GM03348 (cell line): ENCODE measurements at places on chromosomes 1 and 21.
A peak's percentile ranks its signal among the peaks of the same experiment; 100 is the strongest.

- DNase-seq: no peak
Measured at GRCh38 chr1:205978676-205979075, 24.5 kb downstream of the RAB7B start.

DNA sequence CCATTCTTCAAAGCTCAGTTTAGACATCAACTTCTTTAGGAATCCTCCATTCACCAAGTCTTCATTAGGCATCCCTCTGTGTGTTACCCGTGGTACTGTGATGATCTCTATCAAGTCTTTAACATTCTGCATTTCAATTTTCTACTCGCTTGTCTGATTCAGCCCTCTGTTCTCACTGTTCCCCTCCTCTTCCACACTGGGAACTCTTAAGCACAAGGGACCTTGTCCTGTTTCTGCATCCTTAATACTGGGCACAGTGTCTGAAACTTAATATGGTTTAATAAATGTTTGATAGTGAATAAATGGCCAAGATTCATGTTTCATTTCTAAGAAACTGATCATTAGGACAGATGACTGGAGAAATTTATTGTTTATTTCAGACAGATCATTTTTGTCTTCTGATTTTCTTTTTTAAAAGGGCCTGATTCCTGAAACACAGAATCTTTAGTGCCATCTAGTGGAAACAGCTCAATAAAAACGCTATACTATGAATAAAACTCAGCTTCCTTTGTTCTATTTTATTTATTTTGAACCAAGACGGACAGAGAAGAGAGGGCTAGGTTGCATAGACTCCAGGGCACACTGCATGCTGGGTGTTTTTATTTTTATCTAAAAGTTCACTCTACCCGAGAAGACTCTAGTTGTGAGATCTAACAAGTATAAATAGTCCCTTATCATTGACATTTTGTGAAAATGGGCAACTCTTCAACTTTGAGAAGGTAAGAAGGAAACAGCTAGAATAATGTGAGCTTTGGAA, 7.0 kb upstream of the TRIM45 start:
- peak; percentile 52 for DNase-seq

- DNase-seq: no peak
Measured at GRCh38 chr21:41597811-41598231, 89.9 kb upstream of the TMPRSS2 start.

DNA sequence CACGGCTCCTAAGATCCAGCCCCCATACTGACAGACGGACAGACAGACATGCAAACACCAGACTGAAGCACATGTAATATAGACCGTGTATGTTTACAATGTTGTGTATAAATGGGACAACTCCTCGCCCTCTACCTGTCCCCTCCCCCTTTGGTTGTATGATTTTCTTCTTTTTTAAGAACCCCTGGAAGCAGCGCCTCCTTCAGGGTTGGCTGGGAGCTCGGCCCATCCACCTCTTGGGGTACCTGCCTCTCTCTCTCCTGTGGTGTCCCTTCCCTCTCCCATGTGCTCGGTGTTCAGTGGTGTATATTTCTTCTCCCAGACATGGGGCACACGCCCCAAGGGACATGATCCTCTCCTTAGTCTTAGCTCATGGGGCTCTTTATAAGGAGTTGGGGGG, 23.2 kb downstream of the TMEM53 start:
- DNase-seq: no peak

DNA sequence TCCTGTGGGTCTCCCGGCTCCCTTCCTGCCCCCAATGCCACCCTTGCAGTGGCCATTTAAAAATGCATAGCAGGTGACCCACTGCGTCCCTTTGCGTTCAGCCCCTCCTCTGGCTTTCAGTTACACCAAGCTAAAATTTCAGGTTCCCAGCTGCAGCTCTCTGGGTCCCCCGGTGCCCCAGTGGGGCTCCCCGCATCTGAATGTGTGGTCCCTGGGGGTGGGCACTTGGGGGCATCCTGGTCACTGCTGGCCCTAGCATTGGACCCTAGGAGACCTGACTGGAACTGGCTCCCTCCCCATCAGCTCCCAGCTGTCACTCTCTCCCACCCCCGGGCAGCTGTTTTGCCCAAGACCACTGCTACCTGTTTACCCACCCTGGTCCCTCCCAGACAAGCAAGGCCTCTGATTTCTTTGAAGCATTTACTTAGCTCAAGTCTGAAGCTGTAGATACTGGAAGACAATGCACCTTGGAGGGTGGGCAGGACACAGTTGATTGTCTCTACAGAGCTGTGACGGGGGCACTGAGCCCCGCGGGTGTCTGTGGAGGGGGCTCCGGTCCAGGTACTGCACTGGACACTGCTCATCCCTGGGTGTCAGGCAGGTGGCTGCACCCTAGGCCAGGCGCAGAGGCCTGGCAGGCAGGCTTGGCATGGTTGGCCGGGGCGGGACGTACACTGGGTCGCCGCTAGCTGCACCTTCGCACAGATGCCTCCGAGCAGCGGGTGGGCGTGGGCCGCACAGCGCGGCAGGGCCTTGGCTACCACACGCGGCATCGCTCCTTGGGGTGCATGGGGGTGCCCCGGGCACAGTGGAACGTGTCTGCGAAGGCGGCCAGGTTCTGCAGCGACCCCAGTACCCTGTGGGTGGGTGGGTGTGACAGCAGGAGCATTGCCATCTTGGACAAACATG, 3.9 kb downstream of the PRXL2B start:
- no peak for DNase-seq

DNA sequence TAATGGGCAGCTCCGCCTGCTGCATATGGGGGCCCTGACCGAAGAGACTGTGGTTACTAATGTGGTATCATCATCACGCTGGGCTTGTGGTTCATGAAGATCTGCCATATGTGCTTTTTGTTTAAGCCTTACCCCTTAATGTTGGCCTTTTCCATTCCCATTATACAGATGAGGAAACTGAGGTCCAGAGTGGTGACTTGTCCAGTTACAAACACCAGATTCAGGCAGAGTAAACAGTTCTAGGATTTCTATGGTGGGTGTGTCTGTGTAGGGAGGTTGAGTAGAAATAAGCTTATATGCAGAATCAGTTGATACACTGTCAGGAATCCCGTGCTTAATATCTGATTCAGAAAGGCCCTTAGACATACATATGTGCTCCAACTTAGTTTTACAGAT, 691 bp downstream of the UTP11 start:
- no peak for DNase-seq

GRCh38 chr1:6009120-6010040, 17.2 kb upstream of the NPHP4 start:
- DNase-seq: no peak

DNA sequence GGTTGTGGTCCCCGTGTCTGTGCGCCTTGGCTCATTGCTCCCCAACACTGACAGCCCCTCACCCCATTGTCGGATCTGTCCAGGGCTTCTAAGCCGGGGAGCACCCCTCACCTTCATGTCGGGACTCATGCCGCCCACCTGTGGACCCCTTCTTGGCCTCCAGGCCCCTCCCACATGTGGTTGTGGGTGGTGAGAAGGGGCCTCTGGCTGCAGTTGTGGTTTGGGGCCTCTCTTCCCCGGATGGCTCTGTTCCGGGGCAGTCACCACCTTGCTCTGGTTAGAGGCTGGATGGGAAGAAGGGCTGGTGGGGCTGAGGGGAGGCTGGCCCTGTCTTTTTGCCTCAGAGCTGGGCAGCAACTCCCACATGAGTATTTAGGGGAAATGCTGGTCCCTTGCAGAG, 158.6 kb upstream of the C1orf174 start:
- DNase-seq: no peak

- no peak for DNase-seq
Measured at GRCh38 chr1:165055581-165055980, 300.9 kb downstream of the LMX1A start.

DNA sequence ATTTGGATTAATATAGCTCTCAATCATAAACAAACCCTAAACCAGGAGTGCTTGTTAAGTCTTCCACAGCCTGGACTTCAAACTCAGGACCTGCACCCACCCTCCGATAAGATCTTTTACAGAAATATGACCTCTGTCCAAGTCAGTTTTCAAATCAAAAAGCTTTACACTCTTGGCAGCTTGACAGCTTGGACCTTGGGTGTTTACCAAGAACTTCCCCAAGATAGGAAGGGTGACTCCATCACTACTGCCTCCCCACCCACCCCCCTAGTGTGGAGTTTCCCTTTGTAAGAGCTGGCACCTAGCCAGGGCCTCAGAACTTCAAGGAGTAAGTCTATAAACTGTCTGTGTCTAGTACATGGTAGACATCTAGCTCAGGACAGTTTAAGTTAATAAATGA, 9.6 kb downstream of the BCAR3 start:
- no peak for DNase-seq

DNA sequence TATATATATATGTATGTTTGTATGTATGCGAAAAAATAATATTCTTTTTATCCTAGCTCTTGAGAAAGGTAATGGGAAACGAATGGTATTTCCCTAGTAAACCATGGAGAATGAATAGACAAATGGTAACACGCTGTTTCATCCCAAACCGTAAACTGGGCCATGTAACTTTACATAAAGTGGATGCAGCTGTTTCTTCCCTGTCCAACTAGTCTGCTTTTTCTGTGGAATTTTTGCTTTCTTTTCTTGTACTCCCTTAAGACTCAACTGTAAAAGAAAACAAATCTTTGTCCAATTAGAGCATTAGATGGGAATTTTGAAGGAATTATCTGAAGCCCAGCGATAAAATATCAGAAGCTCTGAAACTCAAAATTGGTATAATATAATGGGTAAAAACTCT, 198.1 kb downstream of the NFIA start:
- no peak for DNase-seq

GRCh38 chr1:172125812-172126430, 284.6 kb downstream of the DNM3 start:
- no peak for DNase-seq

DNA sequence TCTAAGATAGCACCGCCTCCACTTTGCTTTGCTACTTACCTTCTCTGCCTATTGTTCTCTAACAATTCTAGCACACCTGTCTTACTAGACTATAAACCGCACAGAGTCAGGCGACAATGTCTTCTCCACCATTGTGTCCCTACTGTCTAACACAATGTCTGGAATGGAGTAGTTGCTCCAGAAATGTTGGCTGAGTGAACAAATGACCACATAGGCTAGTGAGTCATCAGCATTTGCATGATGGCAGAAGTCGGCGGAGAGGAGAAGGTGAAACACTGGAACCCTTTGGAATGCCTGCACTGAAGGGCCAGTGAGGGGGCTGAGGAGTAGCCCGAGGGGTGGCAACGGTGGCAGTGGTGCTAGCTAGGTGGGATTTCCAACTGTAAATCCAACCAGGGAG, 14.0 kb upstream of the PABPC4 start:
- DNase-seq: peak; percentile 33

- DNase-seq: no peak
Measured at GRCh38 chr1:220007438-220007837, 38.9 kb downstream of the EPRS1 start.

- DNase-seq: no peak
Measured at GRCh38 chr1:157551694-157552693, at the start of gene FCRL5. Gene FCRL5 (minus strand): TSS chr1:157552515. CDS start chr1:157552362, 153 bp downstream.

DNA sequence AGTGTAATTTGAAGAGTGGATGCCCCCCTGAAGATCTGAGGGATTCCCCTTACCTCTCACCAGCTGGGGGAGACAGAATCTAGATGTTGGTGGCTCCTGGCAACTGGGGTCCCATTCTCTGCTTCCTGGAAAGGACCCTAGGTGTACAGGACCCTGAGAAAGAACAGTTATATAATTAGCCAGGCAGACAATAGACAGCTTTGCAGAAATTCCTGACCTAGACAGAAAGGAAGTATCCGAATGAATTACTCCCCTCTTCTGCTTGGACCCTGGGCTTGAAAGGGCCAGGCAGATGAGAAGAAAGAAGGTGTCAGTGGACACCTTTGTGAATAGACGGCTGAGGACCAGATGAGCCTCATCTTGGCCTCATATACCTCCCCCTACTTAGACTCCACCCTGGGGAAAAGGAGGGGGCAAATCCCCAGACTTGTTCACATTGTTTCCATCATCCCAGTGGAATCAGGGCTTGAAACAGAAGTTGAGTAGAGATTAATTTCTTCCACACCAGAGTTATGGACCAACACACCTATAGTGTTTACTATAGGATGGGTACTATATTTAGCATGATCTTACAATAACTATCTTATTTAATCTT, 1.8 kb upstream of the IQGAP3 start:
- DNase-seq: no peak

- DNase-seq: no peak
Measured at GRCh38 chr21:42062236-42063022, 8.7 kb upstream of the UMODL1 start.

- DNase-seq: no peak
Measured at GRCh38 chr21:41437729-41438128, 11.7 kb downstream of the MX1 start.

GRCh38 chr1:162117039-162117774, 47.7 kb downstream of the NOS1AP start:
- no peak for DNase-seq

GRCh38 chr1:212554401-212554800, 54.2 kb upstream of the ATF3 start:
- DNase-seq: no peak

DNA sequence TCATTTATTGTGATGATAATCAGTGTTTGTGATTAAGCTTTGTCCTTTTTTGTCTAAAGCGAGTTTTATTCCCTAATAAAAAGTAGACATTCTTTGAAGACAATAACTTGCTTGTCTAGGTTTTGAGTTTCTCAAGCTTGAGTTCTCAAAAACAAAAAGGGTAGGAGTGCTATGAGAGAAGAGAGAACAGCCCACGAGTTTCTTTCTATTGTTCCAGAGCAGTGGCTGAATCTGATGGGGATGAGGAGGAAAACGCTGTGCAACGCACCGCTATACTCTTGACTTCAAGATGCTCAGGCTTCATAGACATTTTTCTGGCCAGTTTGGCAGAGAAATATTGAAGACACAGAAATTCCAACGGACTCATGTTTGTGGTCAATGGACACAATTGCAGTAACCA, 669.8 kb upstream of the B3GALT2 start:
- no peak for DNase-seq

DNA sequence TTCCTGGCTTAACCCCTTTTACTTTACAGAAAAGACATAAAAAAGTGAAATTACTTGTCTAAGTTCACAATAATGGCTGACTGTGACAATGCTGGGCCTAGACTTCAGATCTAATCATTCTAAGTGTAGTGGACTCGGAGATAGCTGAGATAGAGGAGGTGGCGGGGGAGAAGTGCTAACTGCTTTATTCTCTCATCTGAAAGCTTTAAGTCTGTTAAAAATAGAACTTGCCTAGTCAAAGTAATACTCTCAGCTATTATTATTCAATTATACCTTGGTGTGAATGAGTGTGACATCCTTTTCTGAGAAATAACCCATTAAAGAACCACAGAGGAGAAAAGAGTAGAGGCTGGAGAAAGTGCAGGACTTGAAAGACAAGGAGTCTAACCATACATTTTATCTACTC, 96.1 kb upstream of the OLIG2 start:
- no peak for DNase-seq

GRCh38 chr21:34807881-34808568, 139.2 kb downstream of the CLIC6 start:
- peak; percentile 85 for DNase-seq

DNA sequence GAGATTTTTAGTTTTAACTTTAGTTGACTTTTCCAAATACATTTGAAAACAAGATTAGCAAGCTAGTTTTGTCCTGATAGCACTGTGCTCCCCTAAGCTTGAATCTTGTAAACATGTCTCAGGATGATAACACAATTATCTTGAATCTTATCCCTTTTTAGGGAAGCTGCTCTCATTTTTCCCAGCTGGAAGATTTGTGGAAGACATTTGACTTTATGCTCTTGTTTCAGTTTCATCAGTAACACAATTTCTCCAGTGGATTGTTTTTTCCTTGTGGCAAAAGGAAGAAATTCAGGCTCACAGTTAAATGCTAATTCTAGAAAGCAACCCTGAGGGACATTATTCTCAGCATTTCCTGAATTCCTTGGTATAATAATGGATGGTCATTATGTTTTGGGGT, 88.8 kb downstream of the CDC7 start:
- no peak for DNase-seq

GRCh38 chr1:222073307-222073995, 331.6 kb upstream of the DUSP10 start:
- DNase-seq: peak; percentile 83
